Right lung (tissue), 10 donors: ENCODE measurements at places on chromosomes 7 and 10. TPM values are rescaled to one million over a fixed set of nuclear protein-coding genes. Genes with fewer than 3 reads are reported as not detected.

- no peak for DNase-seq
Measured at GRCh38 chr10:110822035-110822711, 49.6 kb upstream of the PDCD4 start.

ZFAND2A gene
- polyA plus RNA-seq, result 21.9 TPM

GRCh38 chr7:26580711-26581110 lies 283.7 kb downstream of the SKAP2 start:
- DNase-seq, result no peak

TMEM60 gene
- 27.9 TPM for polyA plus RNA-seq

DNA sequence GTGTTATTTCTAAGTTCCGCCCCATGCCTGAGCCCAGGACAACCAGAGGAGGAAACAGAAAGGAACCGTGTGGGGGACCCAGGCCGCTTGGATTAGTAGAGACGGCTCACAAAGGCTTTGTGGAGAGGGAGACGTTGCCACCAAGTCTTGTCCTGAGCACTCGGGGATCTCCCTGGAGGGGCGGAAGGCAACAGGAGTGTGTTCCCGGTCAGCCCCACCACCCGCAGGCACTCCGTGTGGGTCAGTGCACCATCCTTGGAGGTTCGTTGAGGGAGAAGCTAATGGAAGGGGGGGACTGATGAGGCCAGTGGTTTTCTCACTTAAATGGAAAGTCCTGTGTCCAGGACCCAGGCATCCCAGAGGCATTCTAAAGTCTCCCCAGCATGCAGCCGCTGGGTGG lies 26.7 kb upstream of the EN2 start:
- DNase-seq, result no peak

- peak; percentile 25 for DNase-seq
Measured at GRCh38 chr10:27743012-27743876, 2.4 kb downstream of the MKX start.

GRCh38 chr7:44470135-44470479 lies 20.4 kb downstream of the NUDCD3 start:
- DNase-seq, result no peak

DNA sequence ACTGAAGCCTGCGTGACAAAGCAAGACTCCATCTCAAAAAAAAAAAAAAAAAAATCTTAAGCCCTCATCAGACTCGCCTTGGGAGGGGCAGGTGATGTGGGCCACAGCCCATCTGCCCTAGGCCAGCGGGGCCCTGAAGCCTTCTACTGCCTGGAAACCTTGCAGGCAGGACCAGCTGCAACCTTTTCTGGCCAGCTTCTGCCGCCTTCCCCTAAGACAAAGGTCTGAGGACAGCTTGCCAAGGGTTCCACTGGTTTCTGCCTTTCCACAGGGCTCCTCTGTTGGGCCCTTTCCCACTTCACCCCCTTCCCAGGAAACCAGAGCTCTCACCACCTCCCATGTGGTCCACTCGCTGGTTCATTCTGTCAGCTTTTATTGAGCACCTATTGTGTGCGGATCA lies 35.2 kb downstream of the UBTD1 start:
- DNase-seq, result no peak

TRIP6 gene
- polyA plus RNA-seq, result 68.0 TPM

- DNase-seq, result no peak
Measured at GRCh38 chr7:6650521-6651011, 13.4 kb downstream of the ZNF316 start.
